Germinal center (tissue), 1 donor: ENCODE measurements at places on chromosomes 5 and 9.

DNA sequence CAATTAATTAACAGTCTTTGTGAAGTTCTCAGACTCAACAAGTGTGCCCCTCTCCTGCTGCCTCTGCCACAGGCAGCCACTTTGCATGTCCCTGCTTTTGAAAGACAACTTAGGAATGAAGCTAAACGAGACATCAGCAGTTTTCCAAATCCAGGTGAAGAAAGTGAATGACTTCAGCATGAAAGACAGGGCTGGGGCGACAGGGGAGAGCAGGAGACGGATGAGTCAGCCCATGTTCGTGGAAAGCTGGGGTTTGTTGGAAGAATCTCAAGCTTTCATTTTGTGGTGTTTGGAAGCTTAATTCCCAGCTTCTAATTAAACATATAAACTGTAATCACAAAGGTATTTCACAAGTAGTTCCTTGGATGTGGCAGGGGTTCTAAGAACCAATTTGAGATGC is 207.8 kb upstream of the MAP3K1 start:
- DNase-seq = no peak

DNA sequence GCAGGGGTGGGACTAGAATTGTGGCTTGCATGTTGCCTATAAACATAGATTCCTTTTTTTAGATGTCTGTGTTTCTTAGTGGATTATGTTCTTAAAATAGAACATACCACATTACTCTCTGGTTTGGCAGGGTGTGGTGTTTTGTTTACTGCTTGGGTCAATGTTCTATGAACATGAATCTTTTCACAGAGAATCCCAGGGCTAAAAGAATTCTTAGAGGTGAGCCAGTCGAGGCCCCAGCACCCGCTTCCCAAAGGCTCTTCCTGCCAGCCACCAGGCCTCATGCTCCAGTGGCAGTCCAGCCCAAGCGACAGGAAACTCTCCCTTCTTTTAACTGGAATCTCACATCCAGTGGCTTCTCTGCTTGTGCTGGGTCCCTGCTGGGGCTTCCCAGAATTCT is 126.6 kb downstream of the C9orf152 start:
- no peak for DNase-seq

- no peak for DNase-seq
These were observed 129.6 kb downstream of the KCNIP1 start for GRCh38 chr5:170633235-170634081.

DNA sequence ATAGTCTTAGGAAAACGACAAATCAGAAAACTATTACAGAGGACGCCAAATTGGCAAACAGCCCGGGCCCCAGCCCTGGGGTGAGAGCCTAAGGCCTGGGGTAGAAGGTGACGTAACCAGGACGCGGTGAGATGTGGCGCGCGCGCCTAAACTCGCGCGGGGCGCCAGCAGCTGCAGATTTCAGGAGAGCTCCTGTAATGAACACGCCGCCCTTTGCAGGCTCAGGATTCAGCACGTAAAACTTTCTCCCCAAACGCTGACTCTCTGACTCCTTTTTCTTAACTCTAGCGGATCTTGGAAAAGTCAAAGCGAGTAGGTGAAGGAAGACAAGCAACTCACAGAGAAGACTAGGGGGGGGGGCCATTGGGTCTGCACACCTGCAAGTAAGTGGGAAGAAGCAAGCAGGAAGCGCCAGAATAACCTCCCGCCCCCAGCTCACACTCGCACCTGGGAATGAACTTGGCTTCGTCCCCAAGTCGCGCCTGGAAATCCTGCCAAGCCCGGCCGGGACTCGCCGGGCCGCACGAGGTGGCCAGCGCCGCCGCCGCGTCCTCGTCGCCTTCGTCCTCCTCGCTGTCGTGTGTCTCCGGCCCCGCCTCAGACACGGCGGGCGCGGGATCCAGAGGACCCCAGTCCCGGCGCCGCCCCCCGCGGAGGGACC is 822 bp downstream of the RASEF start:
- DNase-seq = no peak

DNA sequence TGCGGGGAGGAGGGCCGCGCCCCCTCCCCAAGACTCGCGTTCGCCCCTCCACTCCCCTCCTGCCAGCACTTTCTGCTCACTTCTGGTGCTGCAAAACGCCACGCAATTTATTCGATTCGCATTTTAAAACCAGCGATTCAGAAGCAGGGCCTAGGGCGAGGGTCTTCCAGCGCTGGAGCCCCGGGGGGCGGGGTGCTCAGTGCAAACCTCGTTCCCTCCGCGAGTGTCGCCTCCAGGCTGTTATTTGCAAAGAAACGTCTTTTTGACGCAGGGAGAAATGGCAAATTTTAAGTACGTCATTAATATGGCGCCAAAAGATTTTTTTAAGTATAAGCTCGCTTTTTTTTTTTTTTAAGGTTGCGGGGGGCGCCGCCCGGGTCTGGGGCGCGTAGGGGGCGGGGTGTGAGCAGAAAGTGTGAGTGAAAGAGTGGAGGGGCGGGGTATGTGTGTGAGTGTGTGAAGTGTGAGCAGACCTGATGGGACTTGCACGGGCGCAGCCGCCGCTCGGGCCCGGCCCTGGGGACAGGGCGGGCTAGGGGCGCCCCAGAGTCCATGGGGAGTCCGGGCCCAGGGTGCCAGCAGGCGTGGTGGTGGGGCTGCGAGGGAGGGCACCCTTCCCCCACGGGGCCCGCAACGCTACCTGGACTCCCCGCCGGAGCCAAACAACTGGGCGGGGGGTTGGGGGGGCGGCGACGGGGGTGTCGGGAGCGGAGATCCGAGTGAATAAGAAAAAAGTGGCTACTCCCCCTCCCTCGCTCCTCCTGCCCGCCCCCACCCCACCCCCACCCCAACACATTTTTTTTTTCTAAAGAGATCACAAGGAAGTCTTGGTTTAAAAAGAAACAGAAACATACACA is at the start of gene JADE2:
JADE2 (plus strand) TSS at position 845 of the 857 bp plus-strand sequence. CDS start 10,188 bp downstream, outside the sequence.
- DNase-seq = peak; percentile 87

GRCh38 chr5:102561894-102562760 is 63.3 kb upstream of the SLCO6A1 start:
- peak; percentile 2 for DNase-seq

DNA sequence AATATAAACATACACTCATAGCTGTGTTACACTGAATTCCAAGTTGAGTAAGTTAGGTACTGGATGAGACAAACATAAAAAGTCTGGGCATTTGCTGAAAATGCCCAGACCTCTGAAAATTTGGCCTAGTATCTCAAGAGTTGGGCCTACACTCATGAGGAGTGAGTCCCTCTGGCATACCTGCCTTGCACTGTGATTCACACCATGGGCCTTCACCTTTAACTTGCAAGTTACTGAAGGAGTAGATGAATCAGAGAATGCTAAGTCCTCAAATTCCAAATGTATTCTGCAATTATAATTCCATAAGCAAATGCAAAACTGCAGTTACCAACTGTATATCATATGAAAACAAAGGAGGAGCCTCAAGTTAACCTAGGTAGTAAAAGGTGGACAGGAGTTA is 32.3 kb upstream of the C9orf40 start:
- DNase-seq = no peak

DNA sequence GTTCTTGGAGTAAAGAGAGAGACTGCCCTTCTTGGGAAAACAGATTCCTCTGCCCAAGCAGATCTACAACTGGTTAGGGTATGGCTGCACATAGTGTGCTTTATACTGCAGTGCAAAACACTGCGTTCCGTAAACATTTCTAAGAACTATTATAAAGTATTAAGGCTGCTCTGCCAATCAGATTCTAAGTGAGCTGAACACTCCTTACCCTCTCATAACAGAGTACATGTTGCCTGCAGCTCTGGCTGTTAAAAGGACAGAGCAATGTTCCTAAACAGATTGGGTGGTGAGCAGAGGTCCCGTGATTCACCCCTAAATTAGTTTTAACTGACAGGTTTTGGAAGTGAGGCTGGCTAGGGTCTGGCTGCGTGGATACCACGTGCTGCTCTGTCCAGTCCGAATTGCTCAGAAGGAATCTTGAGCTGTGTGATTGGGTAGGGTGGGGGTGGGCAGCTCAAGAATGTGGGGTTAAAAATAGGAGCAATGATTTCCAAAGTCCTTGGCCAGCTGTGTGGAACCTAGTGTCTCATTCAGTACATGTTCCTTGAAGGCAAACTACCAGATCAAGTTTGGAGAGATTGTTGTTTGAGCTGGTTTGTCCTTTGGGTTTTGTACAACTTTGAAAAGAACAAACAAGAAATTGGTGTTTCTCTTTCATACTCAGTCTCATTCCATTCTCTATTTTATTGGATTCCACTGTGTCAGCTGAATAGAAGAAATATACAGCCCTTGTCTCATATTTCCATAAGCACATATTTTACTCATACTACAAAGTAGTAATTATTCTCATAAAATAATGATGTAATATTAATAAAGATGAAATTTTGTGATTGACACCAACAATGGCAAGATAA is 497.6 kb upstream of the CD180 start:
- DNase-seq = no peak
